ENCODE measurements at places on chromosomes 7 and 10. TPM values are rescaled to one million over a fixed set of nuclear protein-coding genes. Genes with fewer than 3 reads are reported as not detected.

GRCh38 chr10:76115131-76115470, 683.7 kb downstream of the LRMDA start:
- DNase-seq, result no peak
- no peak overlapping the region for H3K4me3 ChIP-seq
- H3K36me3 ChIP-seq, result no peaks in the 10 kb centered on the region

DNA sequence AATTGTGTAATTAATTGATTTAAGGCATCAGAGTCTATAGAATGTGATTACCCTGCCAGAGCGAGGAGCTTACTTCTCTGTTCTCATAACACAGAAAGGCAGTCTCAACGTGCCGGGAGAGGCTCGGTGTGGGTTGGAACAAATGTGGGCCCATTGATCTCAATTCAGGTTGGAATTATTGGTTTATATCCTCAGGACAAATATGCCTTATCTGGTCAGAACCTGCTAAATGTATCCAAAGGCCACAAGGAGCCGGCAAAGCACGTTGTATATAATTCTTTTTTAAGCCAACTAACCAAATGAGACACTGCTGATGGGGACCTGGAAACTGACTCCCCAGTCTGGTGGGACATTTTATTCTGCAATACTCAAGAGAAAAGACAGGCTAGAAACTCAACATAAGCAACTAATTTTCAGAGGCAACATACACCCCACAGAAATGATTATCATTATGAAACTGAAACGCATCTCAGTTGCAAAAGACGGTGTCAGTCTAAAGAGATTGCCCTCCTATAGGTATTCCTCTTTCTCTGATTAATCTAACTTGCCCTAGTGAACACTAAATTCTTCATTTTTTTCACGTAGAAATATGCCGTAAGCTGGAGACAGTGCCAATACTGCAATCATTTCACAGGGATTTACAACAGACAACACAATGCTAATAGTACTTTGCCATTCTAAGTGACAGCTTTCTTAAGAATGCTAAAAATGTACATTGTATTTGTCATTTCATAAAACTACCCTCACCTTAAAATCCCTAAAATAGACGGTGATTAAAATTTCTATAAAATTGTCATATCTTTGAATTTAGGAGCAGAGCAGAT, 9.4 kb downstream of the EBF3 start:
- no peak overlapping the region for H3K27ac ChIP-seq
- H3K36me3 ChIP-seq, result no peaks in the 10 kb centered on the region
- no peak for DNase-seq

DNA sequence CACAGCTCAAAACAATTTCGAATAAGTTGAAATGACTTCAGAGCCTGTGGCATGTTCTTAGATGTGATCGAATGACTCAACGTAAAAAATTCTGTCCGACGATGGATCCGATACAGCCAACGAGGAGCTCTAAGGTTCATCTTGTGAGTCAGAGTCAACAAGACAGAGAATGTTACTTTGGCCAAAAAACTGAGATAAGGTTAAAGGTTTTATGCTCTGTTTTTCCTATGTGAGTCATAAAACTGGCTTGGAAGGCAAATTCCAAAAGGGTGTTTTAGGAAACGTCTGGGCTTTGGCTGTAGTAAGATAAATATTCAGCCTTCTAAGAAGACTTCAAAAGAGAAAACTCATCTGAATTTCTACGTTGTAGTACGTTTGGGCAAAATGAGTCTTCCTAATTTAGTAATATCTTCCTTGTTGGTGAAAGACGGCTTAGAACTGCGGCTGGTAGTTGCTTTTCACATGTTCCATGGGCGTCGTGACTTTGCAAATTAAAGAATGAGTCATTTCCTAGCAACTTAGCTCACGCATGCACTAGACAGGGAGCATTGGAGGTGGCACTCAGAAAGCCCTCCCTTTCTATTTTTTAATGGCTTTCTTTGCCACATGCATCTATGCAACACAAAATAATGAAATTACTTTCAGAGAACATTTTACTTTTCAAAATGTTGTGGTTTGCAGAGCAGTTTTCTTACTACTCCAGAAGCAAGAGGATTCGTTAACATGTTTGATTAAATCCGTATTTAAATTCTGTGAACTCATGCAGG, 28.2 kb downstream of the PFKP start:
- no peaks in the 10 kb centered on the region for H3K27me3 ChIP-seq
- no peak for DNase-seq
- H3K36me3 ChIP-seq, result no peaks in the 10 kb centered on the region
- peak overlapping the region; percentile 67 for H3K27ac ChIP-seq
- peaks cover 27% of the 10 kb centered on the region for H3K4me1 ChIP-seq

DNA sequence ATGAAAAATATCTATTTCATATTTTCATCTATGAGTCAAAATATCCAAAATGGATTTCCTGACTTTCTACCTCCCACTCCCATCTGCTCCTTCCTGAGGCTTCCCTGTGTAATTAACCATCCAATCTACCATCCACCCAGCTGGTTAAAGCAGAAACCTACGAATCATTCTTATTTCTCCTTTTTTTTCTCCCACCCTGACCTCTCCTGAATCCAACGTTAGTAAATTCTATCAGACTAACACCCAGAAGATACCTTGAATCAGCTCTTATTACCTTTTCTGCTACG, 3.7 kb upstream of the LIPF start:
- H3K27me3 ChIP-seq, result no peaks in the 10 kb centered on the region
- no peaks in the 10 kb centered on the region for H3K4me1 ChIP-seq
- H3K4me3 ChIP-seq, result no peak overlapping the region
- DNase-seq, result no peak
- no peaks in the 10 kb centered on the region for H3K36me3 ChIP-seq

DNA sequence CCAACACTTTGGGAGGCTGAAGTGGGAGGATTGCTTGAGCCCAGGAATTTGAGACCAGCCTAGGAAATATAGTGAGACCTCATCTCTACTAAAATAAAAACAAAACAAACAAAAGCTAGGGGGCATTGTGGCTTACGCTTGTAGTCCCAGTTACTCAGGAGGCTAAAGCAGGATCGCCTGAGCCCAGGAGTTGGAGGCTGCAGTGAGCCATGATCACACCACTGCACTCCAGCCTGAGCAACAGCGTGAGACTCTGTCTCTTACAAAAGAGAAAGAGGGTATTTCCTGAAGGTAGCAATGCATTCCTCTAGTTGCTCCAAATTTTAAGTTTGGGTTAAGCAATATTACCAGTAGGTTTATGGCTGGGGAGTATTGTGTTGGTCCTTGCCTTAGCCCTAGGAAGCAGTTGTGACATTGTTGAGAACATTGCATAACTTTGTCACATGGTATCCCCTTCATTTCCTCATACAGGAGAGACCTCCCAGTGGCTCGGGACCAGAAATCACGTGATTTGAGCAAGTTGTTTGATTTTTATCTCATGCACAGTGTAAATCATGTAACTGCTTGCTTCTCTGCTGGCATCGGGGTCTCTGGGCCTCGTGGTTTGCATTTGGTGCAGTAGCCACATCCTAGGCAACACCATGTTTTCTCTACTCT, 23.3 kb upstream of the SMARCD3 start:
- H3K27ac ChIP-seq, result peak overlapping the region; percentile 66
- no peak overlapping the region for H3K4me3 ChIP-seq
- H3K27me3 ChIP-seq, result no peaks in the 10 kb centered on the region
- H3K36me3 ChIP-seq, result no peaks in the 10 kb centered on the region
- peak; percentile 63 for DNase-seq

DNA sequence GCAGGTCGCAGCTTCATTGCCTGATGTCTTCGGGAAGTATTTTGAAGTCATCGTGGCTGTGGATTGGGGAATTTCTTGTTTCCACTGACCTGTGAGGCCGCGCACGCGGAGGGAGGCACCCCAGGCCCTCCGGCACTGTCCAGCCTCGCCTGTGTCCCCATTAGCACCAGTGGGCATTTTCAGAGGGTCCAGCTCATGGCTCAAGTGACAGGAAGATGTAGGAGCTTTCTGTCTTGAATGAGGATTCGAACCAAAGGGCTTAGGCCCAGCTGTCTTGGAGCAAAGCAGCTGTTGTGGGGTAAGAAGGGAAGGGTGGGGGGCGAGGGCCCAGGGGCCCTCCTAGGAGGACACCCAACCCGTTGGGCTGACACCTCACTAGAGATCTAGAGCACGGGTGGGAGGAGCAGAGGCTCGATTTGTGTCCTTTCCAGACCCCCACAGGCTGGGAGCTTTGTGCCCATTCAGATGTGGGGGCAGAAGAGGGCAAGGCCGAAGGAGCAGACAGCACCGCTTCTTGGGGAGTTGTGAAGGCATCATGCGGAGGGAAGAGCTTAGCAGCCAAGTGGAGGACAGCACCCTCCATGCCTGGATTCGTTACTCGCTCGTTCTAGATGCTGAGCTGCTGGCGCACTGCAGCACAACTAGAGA, 914 bp downstream of the ZNF37A start:
- H3K4me3 ChIP-seq, result peak overlapping the region; percentile 88
- no peaks in the 10 kb centered on the region for H3K36me3 ChIP-seq
- peak overlapping the region; percentile 91 for H3K27ac ChIP-seq
- H3K27me3 ChIP-seq, result no peaks in the 10 kb centered on the region
- DNase-seq, result no peak

GRCh38 chr7:46150202-46150601, 229.1 kb upstream of the IGFBP3 start:
- no peak overlapping the region for H3K27ac ChIP-seq
- H3K36me3 ChIP-seq, result no peaks in the 10 kb centered on the region
- no peaks in the 10 kb centered on the region for H3K27me3 ChIP-seq
- no peak overlapping the region for H3K4me3 ChIP-seq
- no peak for DNase-seq

- no peak overlapping the region for H3K27ac ChIP-seq
- DNase-seq, result no peak
- no peaks in the 10 kb centered on the region for H3K4me1 ChIP-seq
These were observed 26.7 kb downstream of the ABCB5 start for GRCh38 chr7:20642166-20642565.

- H3K4me3 ChIP-seq, result no peak overlapping the region
- H3K36me3 ChIP-seq, result no peaks in the 10 kb centered on the region
- H3K27ac ChIP-seq, result no peak overlapping the region
- no peaks in the 10 kb centered on the region for H3K4me1 ChIP-seq
- DNase-seq, result peak; percentile 25
These were observed 23.8 kb upstream of the ZNF735 start for GRCh38 chr7:64183126-64183742.

DNA sequence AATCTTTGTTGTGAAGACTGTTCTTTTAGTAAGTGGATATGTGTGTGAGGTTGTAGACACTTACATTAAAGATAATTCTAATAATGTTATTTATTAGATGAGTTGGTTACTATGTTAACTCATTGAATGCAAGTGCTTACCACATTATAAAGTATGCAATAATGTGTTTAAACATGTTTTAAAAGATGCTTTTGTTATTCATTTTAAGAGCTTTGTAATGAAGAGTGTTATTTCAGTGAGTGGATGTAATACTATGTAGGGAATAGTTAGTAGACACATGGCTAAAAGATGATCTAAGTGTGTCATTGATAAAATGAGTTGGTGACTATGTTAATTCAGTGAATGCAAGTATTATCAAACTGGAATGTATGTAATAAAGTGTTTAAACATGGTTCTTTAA, 70.0 kb upstream of the VOPP1 start:
- no peaks in the 10 kb centered on the region for H3K27me3 ChIP-seq
- no peak for DNase-seq
- no peaks in the 10 kb centered on the region for H3K36me3 ChIP-seq
- peaks cover 13% of the 10 kb centered on the region for H3K4me1 ChIP-seq
- H3K27ac ChIP-seq, result no peak overlapping the region

GRCh38 chr7:33623267-33623666, 282.1 kb upstream of the BMPER start:
- no peaks in the 10 kb centered on the region for H3K4me1 ChIP-seq
- DNase-seq, result no peak
- H3K27me3 ChIP-seq, result no peaks in the 10 kb centered on the region
- H3K27ac ChIP-seq, result no peak overlapping the region

GRCh38 chr7:1844336-1844950, 174.4 kb downstream of the ELFN1 start:
- no peaks in the 10 kb centered on the region for H3K36me3 ChIP-seq
- no peak overlapping the region for H3K27ac ChIP-seq
- no peak for DNase-seq

- peak overlapping the region; percentile 45 for H3K4me3 ChIP-seq
- H3K27me3 ChIP-seq, result no peaks in the 10 kb centered on the region
- peaks cover 15% of the 10 kb centered on the region for H3K4me1 ChIP-seq
- peak; percentile 83 for DNase-seq
- H3K36me3 ChIP-seq, result no peaks in the 10 kb centered on the region
These were observed 102.2 kb upstream of the ZNF438 start for GRCh38 chr10:31133792-31134310.

GRCh38 chr10:65413001-65413400, 1512.8 kb upstream of the LRRTM3 start:
- no peaks in the 10 kb centered on the region for H3K36me3 ChIP-seq
- DNase-seq, result no peak
- H3K27ac ChIP-seq, result no peak overlapping the region
- H3K27me3 ChIP-seq, result no peaks in the 10 kb centered on the region
- H3K4me1 ChIP-seq, result no peaks in the 10 kb centered on the region
- H3K4me3 ChIP-seq, result no peak overlapping the region

GRCh38 chr10:70124918-70125317, 7.7 kb downstream of the AIFM2 start:
- H3K4me3 ChIP-seq, result no peak overlapping the region
- no peaks in the 10 kb centered on the region for H3K4me1 ChIP-seq
- no peaks in the 10 kb centered on the region for H3K27me3 ChIP-seq
- DNase-seq, result no peak
- no peak overlapping the region for H3K27ac ChIP-seq
- no peaks in the 10 kb centered on the region for H3K36me3 ChIP-seq

DNA sequence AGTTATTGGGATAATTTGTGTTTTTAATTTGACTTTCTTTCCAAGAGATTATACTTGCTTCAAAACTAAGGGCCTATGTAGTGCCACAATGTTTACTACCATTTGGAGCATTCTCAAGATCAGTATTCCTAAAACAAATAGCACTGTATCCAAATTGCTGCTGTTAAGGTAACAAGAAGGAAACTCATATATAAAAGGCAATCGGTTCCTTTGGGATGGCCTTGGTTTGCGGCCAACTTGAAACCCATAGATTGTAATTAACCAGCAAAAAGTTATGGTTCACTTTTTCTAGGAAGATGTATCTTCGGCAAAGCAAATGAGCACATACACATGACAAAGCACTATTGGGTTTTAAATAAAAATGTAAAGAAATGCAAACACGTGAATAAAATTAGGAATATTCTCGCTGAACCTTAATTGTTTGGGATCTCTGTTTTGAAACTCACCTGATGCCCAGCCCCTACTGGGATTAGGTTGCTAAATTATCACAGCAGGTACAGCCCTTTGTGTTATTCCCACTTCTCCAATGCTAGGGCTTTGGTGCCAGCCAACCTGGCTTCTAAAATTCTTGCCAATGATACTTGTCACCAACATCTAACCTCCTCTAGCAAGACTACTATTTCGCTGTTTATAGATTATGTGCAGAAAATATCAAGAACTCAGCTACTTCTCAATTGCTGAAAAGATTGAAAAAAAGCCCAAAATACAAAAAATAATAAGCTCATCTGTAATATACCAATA, 16.0 kb downstream of the CDNF start:
- no peak for DNase-seq
- H3K4me3 ChIP-seq, result no peak overlapping the region
- H3K36me3 ChIP-seq, result no peaks in the 10 kb centered on the region
- H3K4me1 ChIP-seq, result peaks cover 4% of the 10 kb centered on the region

ANKIB1 gene
- total RNA-seq, result 20.1 TPM

MKX gene
- total RNA-seq, result 1.6 TPM

CEP55 gene
- not detected for total RNA-seq

BCCIP gene
- total RNA-seq, result 16.2 TPM

ESYT2 gene
- 35.9 TPM for total RNA-seq

TMEM213 gene
- total RNA-seq, result not detected

MDFIC gene
- 12.5 TPM for total RNA-seq

GNGT1 gene
- total RNA-seq, result not detected

HIBADH gene
- total RNA-seq, result 22.1 TPM

ADGRA1 gene
- total RNA-seq, result not detected

MACC1 gene
- 15.2 TPM for total RNA-seq

EVX1 gene
- total RNA-seq, result not detected

ICA1 gene
- 115 TPM for total RNA-seq

RBM20 gene
- total RNA-seq, result 14.5 TPM

SPDYE5 gene
- total RNA-seq, result not detected

VPS26A gene
- total RNA-seq, result 17.1 TPM

NPSR1 gene
- not detected for total RNA-seq
